Large intestine (tissue), 12 donors: ENCODE measurements at places on chromosomes 11 and 22. TPM values are rescaled to one million over a fixed set of nuclear protein-coding genes. Genes with fewer than 3 reads are reported as not detected.
A peak's percentile ranks its signal among the peaks of the same experiment; 100 is the strongest.

Gene NPTXR
- polyA plus RNA-seq = 9.8 TPM

Gene SHISAL1
- 1.9 TPM for polyA plus RNA-seq

Gene MPPED2
- 7.0 TPM for polyA plus RNA-seq

Gene LIPT2
- polyA plus RNA-seq = 6.8 TPM

Gene MMP1
- 5.5 TPM for polyA plus RNA-seq

- DNase-seq = no peak
Measured at GRCh38 chr11:123206791-123207434, 11.9 kb upstream of the CLMP start.

DNA sequence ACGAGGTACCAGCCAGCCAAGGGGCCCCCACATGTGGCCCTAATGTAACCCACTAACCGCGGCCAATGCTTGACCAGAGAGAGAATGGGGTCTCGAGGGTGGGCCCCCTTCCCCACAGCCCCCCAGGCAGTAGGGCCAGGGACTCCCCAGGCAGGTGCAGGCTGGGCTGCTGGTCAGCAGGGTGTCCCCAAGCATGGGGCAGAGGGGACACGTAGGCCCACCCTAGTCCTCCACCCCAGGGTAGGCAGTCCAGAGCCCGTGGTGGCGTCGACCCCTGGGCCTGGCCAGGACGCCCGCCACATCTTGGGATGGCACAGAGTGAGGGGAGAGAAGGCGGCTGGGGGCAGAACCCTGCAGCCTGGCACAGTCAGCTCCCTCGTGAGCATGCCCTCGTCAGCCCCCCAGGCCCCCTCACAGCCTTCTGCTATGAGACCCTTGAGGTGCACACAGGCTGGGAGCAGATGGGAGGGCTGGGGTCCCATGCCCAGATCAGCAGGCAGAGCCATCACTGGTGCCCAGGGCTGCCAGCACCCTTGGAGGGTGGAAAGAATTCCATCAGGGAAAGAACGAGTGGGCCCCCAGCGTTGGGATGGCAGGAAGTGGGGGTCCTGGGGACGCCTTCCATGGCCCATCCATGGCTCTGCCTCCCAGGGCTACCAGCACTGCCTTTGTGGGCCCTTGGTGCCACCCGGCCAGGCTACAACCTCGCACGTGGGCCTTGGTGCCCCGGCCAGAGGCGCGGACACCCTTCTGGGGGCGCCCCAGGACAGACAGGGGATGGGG, 6.1 kb downstream of the TNNT3 start:
- no peak for DNase-seq

GRCh38 chr11:133175103-133175502, 357.2 kb downstream of the OPCML start:
- no peak for DNase-seq

- peak; percentile 86 for DNase-seq
Measured at GRCh38 chr11:63919267-63920125, 2.5 kb upstream of the RCOR2 start.

DNA sequence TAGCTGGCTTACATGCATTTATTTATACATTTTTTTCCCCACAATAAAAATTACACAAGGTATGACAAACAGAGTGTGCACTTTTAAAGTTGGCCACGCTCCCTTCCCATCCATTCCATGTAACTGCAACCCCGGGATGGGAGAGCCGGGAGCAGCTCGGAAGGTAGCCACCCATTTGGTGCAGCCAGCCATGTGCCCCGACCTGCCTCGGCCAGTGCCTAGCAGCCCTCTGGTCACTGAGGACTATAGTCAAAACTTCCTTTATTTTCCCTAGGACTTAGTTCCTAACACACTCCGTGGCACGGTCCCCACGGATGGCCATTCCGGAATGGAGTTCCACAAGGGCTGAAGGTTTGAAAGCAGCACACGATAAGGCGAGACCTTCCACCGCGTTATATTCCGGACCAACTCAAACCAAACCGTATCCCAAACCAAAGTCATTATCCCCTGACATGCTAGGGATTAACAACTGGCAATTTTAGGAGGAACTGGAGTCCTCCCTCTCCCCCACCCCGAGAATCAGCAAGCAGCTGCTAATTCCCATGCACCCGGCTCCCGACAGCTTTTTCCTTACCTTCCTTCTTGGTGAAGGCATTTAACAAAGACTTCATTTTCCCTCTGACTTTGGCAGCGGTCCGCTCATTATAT, 426.4 kb downstream of the SHANK2 start:
- DNase-seq = no peak
